ENCODE measurements at places on chromosomes 11 and 22.

DNA sequence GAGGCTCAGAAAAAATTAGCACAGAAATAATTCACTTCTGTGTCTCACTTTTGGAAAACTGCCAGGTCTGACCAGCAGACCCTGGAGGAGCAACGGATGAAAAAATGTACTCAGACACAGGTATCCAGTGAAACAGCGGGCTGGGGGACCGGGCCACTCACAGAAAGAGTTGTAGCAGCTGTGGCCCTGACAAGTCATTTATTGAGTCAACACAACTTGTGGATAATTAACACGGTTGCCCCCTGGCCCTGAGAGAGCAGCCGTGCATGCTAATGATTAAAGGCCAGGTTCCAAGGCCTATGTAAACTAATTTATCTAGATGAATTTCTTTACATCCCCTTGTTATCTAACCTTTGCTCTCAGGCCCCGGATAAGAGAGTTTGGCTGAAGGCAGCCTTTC, 131.3 kb downstream of the AASDHPPT start:
- DNase-seq: no peak

DNA sequence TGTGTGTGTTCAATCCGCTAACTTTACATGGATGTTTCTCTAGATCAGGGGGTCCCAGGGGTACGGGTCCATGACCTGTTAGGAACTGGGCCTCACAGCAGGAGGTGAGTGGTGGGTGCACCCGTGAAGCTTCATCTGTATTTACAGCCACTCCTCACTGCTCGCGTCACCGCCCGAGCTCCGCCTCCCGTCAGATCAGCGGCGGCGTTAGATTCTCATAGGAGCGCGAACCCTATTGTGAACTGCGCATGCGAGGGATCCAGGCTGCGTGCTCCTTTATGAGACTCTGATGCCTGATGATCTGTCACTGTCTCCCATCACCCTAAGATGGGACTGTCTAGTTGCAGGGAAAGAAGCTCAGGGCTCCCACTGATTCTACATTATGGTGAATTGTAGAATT, 31.9 kb downstream of the MRGPRD start:
- no peak for DNase-seq

DNA sequence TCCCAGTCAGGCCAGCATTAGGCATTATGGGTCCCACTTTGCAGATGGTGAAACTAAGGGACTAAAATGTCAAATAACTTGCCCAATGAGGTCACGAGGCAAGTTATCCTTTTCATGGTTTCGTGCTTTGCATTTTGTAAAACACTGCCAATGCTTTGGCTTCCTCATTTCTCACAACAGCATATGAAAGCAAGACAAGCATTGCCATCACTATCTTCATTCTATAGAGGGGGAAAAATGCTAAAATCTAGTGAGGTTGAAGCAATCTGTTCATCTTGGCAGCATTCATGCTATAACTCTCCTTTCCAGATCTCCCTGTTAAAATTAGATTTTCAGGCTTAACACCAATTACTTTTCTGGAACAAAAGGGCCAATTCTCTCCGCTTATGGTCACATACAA, 14.8 kb downstream of the FAM181B start:
- DNase-seq: no peak

DNA sequence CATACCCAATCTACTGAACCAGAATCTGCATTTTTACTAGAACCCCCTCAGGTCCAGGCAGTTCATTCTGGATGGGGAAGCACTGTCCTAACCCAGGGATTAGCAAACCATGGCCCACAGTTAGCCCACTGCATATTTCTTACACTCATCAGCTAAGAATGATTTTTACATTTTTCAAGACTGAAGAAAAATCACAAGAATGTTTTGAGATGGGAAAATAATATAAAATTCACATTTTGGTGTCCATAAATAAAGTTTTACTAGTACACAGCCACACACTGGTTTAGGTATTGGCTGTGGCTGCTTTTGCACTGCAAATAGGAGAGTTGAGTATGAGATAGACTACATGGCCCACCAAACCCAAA, 59.4 kb downstream of the PPFIBP2 start:
- DNase-seq: peak; percentile 61

- DNase-seq: no peak
Observed at GRCh38 chr11:74490941-74491340, 2.6 kb downstream of the LIPT2 start.

- DNase-seq: no peak
Observed at GRCh38 chr11:89203814-89204213, 26.1 kb downstream of the TYR start.

DNA sequence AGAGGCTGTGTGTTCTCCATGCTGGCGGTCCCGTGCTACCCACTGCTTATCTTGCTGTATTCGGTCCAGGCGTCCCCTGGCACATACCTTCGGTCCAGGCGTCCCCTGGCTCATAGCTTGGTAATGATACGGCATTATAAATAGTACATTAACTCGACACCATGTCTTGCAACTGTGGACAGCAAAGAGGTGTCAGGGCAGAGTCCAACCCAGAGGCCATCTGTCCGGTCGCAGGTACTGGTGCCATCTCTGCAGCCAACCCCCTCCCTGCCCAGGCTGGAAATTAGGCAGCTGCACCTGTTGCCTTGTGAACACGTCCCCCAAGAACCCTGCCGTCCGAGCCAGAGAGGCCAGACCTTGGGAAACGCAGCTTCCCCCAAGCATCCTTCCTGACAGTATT, 634.3 kb downstream of the BRD1 start:
- DNase-seq: no peak

DNA sequence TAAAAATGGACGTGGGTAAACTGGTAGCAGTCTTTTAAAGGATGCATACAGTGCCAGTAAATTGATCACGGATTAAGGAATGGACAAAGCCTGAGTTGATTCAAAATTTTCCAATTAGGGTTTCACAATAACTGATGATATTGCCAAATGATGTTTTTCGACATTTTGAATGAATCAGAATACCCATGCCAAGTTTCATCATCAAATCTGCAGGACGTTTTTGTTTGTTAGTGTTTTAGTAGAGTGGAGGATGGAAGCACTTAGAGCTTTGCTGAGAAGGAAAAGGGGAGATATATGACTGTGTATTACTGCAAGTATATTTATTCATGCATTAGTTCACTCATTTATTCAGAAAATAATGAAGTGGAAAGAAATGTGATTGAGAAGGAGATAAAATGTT, 78.3 kb downstream of the SLC17A6 start:
- peak; percentile 5 for DNase-seq

DNA sequence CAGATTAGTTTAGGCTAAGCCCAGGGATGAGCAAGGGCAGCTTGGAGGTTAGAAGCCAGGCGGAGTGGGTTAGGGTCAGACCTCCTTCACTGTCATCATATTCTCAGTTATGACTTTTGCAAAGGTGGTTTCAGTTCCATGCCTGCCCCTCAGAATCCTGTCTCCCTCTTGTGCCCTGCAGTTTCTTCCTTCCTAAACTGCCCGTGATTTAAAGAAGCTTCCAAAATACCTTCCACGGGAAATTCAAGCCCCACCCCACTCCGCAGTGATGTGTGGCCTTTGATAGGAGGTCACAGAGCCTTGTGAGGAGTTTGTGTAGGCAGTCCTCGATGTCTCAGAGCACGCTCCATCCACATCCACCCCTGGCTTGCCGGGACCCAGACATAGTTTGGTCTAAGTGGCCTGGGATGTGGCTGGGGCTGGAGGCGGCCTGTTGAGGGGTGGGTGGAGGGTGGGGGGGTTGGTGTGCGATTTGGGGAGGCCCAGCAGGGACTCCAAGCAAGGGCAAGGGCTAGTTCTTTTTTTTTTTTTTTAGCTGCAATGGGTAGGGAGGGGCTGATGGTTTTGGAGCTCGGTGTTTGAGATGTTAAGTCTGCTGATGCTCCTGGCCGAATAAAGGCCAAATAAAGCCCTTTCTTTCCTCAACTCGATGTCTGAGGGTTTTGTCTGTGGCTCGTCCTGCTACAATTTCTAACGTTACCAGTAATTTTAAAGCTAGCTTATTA, 1.6 kb upstream of the IFITM1 start:
- no peak for DNase-seq

DNA sequence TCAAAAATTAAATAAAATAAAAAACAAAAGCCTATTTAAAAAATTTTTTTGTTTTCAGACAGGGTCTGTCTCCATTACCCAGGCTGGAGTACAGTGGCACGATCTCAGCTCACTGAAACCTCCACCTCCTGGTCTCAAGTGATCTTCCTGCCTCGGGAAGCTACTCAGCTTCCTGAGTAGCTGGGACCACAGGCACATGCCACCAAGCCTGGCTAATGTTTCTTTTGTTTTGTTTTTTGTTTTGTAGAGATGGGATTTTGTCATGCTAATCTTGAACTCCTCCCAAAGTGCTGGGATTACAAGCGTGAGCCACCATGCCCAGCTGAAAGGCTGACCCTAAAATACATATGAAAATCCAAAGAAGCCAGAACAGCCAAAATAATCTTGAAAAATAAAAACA, 20.4 kb upstream of the L3MBTL2 start:
- DNase-seq: no peak

DNA sequence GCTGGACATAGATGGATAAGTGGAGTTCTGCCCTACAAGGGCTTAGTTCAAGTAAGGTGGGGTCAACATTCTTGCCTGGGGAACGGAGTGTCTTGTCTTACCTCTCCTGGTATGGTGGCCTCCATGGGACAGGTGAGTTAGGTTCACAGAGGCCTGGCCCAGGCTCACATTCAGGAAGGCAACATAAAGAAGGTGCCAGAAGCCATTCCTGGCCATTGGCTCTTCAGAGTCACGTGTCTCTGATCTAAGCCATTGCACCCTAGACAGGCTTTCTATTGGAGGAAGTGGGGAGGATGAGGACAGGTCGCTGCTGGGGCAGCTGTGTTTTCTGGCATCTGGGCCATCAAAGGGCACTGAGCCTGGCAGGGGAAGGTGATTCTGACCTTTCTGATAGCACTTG, 14.8 kb downstream of the LMO2 start:
- no peak for DNase-seq

DNA sequence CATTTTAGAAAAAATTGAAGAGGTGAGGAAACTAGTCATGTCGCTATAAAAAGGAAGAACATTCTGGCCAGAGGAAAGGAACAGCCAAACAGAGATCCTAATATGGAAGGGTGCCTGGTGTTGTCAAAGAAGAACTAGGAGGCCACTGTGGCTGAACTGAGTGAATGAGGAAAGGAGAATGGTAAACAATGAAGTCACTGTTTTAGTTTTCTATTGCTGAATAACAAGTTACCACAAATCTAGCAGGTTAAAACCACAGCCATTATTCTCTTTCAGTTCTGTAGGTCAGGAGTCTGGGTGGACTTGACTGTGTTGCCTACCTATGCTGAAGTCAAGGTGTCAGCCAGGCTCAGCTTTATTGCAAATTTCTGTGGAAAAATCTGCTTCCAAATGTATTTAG, 549.3 kb upstream of the CCDC90B start:
- no peak for DNase-seq

GRCh38 chr22:20211997-20212753, 55.9 kb downstream of the RTN4R start:
- DNase-seq: no peak

DNA sequence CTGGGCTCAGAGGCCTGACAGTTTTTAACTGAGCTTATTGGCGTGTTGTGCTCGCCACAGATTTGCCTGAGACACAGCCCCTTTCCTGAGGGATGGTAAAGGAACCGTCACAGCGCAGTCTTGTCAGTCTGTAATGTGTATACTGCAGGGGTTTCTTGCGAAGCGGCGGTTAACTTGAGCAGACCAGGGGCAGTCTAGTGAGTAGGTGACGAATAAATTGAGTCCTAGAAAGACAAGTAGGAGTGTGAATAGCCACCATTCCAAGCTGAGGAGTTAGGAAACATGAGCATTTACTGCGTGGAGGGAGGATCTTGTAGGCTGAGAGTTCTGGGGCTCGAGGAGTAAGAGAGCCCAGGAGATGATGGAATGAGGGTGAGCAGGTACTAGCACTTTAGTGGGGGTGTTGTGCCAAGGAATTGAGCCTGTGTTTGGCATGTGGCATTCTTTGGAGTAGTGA, 1.4 kb downstream of the MED15 start:
- no peak for DNase-seq

DNA sequence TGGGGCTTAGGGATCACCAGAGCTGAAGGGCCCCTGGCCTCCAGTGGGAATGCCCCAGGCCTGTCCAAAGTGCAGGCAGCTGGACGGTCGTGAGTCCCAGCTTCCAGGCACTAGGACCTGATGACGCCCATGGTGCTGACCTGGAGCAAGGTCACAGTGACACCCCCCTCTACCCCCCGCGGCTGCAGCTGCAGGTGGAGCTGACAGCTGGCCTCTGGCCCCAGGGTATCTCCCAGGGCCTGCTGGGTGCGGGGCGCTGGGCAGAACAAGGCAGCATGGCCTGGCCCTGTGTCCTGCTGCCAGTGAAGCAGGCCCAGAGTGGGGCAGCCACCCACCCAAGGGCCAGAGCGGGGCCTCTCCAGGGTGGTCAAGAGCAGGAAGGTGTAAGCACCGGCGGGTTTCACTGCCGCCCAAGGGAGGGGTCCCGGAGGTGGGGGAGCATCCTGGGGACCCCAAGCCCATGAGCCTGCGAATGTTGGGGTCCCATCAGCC, 553 bp upstream of the TCIRG1 start:
- DNase-seq: no peak

GRCh38 chr11:6323291-6323905, 3.1 kb upstream of the CAVIN3 start:
- DNase-seq: no peak

DNA sequence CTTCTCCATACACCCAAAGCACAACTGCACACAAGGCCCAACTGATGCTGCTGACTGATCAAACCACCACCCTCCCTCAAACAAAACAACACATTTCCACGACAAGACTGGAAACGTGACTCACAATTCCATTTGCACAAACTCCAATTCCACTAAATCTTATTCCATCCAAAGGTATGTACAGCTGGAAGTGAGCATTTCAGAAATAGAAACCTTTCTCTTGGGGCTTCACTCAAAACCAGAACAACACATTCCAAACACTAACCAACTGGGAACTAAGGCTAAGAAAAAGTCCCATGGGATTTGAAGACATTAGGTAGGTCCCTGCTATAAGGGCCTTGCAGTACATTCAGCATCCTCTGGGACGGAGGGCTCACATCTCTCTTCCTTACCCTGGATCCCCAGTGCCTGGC, 19.6 kb downstream of the MORC2 start:
- peak; percentile 44 for DNase-seq

GRCh38 chr11:1040428-1041148, 4.1 kb upstream of the MUC6 start:
- no peak for DNase-seq

- no peak for DNase-seq
Observed at GRCh38 chr11:19244621-19245020, 3.9 kb upstream of the E2F8 start.

GRCh38 chr11:21142007-21142406, 472.6 kb downstream of the NELL1 start:
- no peak for DNase-seq

DNA sequence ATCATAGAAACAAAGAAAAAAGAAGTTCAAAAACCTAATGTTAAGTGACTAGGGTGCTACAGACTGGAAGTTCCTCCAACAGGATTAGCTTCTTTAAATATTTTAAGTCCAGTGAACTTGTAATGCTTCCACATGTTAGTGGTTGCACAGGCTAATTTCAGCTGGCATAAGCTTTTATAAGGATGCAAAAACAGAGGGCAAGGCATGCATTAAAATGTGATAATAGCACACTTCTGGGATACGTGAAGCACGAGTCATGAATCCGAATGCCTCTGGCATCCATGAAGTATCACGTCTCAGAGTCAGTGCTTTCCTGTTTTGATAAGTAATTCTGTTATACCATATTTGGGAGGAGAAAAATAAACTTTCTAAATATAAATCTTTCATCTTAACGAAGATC, 106.8 kb downstream of the DCDC1 start:
- peak; percentile 83 for DNase-seq
